ENCODE measurements at places on chromosomes 13 and 19.

- no peak for DNase-seq
Measured at GRCh38 chr13:102907886-102908515, 62.2 kb downstream of the ERCC5 start.

DNA sequence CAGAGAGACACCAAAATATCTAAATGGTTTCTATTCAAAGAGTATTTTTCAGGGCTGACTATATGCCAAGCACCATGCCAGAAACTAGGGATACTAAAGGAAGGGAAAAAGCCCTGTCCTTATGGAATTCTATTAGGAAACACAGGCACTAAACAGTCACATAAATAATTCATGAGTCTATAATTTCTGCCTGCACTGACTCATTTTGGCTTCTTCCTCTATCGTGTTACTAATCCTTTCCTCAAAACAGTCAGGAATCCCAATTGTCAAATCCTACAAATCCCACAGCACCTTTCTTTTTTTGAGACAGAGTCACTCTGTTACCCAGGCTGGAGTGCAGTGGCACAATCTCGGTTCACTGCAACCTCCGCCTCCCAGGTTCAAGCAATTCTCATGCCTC lies 29.2 kb downstream of the XPO4 start:
- peak; percentile 32 for DNase-seq

DNA sequence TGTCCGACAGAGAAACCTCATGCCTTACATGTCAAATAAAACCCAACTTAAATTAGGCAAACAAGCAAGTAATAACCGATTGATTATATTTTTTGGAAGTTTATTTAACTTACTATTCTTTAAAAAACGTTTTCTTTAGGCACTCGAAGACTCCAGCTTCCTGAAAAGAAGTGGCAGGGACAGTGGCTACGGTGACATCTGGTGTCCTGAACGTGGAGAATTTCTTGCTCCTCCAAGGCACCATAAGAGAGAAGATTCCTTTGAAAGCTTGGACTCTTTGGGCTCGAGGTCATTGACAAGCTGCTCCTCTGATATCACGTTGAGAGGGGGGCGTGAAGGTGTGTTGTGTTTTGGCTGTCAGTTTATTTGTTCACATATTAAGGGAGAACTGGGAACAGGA lies 164.4 kb downstream of the LMO7 start:
- peak; percentile 16 for DNase-seq

DNA sequence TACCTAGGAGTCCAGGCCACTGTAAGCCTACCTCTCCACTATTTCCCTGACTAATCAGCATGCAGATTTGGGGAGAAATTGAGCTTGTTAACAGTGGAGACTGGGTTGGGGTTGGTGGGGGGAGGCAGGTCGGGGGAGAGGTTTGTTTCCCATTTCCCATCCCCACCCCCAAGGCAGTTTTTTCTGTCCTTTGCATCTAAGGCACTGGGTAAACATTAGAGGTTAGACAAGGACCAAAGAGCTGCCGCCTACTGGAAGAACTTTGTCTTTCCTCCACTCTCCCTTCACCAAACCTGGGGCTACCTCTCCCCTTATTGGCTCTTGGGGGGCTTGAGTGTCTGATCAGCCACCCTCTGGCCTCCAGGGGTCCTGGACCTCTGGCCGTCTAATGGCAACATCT lies 953 bp downstream of the KCNN4 start:
- DNase-seq, result no peak

DNA sequence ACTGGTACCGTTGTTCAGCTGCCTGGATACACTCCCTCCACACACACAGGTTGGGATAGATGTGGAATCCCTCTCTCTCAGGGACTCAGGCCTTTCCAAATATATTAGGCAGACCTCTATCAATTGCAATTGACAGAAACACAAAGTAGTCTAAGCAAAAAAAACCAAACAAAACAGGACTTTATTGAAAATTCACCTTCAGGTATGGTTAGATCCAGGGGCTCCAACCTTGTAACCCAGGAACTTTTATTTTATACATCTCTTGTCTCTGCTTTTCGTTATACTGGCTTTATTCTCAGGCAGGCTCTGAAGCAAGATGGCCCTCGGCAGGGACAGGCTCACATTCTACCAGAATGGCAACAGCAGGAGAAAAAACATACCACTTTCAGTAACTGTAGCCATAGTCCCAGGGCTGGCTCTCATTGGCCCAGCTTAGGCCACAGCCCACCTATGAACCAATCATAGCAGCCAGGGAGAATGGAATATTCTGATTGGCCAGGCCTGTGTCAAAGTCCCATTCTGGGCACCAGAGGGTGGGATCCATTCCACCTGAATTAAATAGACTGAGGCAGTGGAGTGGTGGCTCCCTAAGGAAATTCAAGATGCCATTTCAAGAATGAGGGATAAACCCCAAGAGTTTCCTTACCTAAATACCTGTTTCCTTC lies 13.1 kb upstream of the CEACAM19 start:
- DNase-seq, result no peak

DNA sequence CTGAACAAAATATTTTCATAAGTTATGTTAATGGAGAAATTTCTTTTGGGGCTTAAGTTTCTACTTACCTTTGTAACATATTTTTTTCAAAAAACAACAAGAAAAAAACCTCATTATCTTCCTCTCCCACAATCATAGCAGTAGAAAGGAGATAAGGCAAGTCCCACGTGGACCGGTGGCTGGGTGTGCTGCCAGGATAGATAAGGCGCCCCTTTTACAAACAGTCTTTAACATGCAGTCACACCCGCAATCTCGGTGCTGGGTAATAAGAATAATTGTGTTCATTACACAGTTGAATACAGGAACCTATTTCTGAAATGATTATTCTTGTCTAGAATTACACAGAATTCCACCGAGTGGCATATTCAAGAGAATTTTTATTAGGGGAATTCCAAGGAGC lies 1202.3 kb downstream of the UQCRFS1 start:
- DNase-seq, result no peak

DNA sequence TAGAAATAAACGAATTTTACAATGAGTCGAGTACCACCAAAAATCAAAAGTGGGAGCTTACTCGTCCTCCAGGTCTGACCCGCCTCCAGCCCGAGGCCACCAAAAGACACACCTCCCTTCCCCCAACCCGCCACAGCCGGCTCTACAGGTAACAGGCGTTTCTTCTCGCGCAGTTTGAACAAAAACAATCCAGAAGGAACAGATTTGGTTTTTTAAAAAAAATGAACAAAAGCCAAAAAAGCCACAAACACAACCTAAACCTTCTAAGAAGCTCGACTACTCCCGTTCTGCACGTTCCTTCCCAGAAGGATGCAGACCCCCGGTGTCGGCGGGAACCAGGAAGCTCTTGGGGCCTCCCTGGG lies 671 bp downstream of the ZDHHC20 start:
- no peak for DNase-seq

- DNase-seq, result no peak
Measured at GRCh38 chr13:33206945-33207614, 78.5 kb downstream of the STARD13 start.

DNA sequence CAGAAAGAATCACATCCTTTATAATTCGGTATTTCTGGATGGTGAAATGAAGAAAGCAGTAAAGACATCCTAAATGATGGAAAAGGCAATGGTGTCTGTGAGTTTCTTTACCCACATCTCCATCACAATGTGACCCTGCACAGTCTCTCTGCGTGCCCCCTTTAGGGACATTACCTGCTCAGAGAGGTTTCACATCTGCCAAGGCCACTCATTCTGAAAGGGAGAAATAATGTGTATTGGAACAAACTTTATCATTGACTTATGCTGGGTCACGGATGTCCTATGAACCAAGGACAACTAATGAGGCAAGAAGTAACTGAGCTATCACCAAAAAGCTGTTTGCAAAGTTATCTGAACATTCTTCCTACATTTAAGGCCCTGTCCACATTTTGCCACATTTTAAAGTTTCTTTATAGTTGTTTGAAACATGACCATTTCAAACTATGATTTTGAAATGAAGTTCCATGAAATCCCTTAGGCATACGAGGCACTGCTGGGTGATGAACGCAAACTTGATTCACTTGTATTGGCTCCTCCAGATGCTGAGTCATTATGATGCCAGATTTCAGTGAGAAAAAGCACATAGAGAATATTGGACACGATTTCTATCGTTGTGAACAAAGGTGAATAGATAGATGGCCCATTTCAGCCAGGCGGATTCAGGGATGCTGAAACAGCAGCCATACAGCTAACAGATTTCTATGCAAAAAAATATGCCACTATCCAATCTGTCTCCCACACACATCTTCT lies 63.5 kb upstream of the HMGB1 start:
- DNase-seq, result no peak

GRCh38 chr19:48346191-48346590 lies 17.5 kb downstream of the TMEM143 start:
- no peak for DNase-seq

- no peak for DNase-seq
Measured at GRCh38 chr13:78152415-78152814, 233.8 kb upstream of the EDNRB start.

DNA sequence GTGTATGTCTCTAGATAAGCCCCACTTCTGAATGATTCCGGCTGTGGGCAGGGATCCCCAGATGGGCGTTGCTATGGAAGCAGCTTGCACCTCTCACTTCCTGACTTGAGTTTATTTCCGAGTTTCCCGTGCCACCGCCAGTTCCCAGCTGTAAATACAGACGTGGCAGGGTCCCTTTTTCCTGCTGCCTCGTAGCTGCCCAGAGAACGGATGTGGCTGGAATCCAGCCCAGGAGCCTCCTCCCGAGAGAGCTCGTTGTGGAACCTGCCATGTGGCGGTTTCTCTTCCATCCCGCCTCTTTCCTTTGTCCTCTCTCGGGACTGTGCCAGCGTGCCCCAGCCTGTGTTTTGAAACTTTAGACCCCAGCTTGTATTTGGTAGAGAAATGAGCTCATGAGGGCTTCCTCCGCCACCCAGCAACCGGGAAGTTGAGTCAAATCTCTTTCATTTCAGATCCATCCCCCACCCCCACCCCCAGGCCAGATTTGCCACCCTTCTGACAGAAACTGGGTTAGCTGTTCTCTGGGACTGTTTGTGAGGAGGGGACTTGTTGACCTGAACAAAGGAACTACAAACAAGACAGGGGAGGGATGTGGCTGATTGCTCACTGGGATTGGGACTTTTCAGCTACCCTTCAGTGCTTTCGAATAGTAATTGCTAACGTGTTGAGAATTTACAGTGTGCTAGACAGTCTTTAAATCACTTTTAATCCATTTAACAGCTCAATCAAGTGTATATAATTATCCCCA lies 96.6 kb downstream of the SIPA1L3 start:
- DNase-seq, result peak; percentile 88

DNA sequence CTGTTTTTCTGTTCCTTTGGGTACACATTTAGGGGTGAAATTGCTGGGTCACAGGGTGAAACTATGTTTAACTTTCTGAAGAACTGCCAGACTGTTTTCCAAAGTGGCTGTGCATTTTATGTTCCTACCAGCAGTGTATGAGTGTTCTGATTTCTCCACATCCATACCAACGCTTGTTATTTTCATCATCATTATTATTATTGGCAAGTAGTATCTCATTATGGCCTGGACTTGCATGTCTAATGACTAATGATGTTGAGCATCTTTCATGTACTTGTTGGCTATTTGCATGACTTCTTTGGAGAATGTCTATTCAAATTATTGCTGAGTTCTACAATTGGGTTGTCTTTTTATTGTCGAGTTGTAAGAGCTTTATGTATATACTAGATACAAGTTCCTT lies 321.8 kb upstream of the HTR2A start:
- peak; percentile 11 for DNase-seq

- no peak for DNase-seq
Measured at GRCh38 chr19:33312065-33312464, 9.7 kb upstream of the CEBPA start.

GRCh38 chr13:99702687-99703319 lies 201.5 kb downstream of the TM9SF2 start:
- no peak for DNase-seq

DNA sequence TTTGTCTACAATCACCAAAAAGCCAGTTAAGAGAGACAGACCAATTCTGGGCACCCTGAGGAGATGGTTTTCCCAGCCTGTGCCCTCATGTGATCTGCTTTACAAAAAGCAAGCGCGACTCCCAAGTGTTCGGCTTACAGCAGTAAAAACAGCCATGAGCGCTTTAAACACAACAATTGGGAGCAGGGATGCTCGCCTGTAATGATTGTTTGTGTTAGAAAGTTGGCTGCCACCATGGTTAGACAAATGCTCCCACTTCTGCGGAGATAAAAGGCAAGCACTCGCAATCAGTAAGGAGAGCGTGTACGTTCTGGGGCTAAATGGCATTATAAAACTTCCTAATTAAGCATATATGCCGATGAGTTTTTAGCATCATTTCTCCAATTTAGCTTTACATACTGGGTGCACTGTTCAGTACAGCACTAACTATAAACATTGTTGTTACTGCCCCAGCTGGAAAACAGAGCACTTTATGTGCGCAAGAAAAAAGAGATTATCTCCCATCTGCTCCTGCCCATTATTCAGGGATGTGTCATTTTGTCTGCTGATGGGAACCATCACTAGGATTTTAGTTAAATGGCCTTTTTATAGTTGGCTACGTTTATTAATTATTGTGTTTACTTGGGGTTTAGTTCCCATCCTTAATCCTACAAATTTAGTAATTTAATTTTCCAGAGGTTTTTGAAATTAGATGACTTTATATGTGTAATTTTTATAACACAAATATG lies 309.3 kb upstream of the MAB21L1 start:
- DNase-seq, result no peak

DNA sequence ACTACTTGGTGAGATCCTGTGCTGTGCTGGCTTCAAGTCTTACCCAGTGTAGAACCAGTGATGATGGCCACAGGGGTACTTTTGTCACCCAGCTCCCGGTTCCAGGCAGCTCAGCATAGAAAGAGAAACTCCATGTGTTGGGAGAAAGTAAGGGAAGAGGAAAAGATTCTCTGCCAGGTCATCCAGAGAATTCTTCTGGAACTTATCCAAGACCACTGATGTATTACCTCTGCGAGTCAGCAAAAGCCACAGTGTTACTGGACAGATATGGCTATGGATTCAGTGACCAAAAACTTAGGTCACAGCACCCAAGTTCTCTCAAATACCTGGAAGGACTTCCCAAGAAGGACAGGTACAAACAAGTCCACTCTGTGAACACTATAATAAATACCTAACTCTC lies 399.5 kb upstream of the MIR17HG start:
- no peak for DNase-seq

DNA sequence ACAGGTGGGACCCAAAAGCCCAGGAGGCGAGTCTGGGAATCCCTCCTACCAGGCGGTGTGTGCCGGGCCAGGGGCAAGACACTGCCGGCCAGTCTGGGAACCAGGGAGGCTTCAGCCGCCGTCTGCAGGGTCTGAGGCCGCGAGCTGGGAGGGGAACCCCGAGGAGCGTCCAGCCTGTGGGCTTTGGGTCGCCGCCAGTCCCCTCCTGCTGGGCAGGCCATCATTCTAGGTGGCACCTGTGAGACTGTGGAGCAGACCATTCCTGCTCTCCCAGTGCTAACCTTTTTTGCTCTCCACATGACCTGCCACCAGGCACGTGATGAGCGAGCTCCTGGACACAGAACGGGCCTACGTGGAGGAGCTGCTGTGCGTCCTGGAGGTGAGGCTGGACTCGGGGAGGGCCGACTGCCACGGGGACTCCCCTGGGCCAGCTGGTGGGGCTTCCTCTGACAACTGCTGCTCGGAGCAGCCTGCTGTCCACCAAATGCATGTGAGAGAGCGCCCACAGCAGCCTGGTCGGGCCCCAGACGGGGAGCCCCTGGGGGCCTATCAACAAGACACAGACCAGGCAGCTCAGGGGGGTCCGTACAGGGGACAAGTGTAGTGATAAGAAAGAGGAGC lies 24.6 kb upstream of the F7 start:
- no peak for DNase-seq

GRCh38 chr13:49953560-49953959 lies 17.4 kb upstream of the SPRYD7 start:
- DNase-seq, result no peak

All from fibroblast of gingiva (primary cell).